ENCODE measurements at places on chromosomes 16 and 17.

DNA sequence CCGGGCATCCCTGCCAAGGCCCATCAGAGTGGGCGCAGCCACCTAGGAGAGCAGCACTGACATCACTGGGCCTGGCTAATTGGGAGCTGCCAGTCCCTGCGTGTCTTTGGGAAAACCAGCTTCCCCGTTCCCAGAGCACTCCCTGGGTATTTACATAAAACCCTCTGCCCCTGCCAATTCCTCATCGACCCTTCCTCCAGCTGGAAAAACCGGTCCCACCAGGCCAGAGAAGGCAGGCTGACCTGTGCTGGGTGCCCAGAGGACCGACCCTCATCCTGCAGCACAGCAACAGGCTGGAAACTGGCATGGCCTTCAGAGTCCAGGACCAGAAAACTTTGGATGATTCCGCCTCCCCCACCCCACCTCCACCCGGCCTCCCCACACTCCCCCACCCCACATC is 8.2 kb upstream of the FOXN1 start:
- DNase-seq, result no peak

DNA sequence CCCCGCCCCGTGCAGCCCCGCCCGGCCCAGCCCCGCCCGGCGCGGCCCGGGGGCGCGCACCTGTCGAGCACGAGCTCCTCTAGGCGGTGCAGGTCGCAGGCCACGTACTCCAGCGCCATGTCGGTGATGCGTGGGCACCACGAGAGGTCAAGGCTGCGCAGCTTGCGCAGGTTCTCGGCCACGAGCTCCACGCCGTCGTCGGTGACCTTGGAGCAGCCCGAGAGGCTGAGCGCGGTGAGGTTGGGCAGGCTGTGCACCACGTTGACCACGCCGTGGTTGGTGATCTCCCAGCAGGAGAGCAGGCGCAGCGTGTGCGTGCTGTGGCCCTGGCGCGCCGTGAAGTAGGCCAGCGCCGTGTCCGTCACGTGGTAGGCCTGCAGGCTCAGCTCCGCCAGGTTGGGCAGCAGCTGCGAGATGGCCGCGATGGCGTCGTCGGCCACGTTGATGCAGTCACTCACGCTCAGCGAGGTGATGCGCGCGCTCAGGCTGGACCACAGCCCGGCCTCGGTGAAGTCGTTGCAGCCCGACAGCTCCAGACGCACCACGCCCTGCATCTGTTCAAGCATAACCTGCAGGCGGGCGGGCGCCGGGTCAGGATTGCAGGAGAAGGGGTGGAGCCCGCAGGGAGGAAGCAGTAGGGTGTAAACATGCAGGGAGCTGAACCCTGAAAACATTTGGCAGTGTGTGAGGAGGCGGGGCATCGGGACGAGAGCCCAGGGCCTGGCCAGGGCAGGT is 5.3 kb upstream of the WDR24 start:
- no peak for DNase-seq

- no peak for DNase-seq
These were observed 46.7 kb upstream of the PVALEF start for GRCh38 chr17:81118308-81119221.

DNA sequence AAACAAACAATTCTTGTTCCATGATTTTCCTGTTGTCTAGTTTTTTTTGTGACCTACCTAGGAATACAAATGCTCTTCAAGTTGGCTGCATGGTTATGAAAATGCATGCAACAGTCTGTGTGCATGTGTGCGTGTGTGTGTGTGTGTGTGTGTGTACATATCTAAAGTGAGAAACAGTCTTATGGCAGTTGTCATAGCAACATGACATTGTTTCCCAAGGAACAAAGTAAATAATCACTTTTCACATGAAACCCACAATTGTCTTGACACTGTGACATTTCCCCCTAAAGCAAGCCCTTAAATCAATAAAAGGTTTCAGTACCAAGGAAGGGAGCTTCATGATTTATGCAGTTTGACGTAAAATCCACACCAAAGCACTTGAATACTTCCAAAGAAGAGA is 758.4 kb downstream of the CDH8 start:
- no peak for DNase-seq

GRCh38 chr16:84044118-84044488 is 1.5 kb upstream of the SLC38A8 start:
- peak; percentile 19 for DNase-seq

DNA sequence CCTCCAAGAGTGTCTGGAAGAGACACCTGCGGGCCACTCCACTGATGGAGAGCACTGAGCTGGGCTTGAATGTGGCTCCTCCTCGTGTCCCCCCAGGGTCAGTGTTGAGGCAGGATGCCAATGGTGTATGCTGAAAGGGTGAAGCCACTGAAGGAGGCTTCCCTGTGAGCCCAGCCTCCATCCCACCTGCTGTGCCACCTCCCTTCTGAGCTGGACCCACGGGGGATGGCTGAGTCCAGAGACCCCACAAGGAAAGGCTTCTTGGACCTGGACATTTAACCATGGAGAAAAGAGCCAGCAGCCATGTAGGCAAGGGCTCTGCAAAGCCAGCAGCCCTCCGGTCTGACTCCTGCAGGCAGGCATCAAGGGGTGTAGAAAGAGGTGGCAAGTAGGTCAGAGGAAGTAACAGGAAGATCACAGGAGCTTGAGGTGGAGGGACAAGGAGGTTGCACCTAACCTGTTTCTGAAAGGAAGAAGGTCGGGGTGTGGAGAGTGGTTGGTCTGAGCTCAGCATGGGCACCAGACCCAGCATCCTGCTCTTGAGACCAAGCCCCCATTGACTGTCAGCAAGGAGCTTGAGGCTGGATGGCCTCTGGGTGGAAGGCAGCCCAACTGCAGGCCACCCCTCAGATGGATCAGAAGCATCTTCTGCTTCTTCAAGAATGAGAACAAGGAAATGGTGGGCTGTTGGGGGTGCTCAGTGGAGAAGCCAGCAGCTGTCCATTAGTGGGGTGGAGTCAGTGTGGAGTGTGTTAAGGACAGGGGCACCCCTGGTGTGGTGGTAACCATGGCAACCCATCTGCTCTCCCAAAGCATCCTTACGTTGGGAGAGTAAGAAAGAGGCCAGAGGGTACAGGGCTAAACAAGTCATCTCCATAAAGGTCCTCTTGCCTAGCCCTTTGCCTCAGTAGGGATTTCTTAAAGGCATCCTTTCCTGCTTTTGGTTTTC is 80.7 kb downstream of the PLD6 start:
- no peak for DNase-seq

GRCh38 chr17:82603981-82604448 is 44.2 kb downstream of the WDR45B start:
- no peak for DNase-seq

DNA sequence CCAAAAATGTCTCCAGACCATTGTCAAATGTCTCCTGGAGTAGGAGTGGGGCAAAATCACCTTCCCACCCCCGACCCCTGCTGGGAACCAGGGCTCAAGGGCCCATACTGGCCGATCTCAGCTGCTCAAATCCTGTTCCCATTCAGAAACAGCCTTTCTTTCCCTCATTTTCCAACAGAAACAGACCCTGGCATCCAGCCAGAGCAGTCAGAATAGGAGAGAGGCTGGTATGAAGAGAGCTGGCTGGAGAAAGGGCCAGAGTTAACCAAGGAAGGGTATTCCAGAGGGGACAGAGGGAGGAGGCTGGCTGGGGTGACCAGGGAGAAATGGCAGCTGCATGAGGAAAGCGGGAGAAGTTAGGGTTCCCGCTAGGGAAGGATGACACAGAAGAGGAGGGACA is 199.1 kb downstream of the XYLT1 start:
- peak; percentile 58 for DNase-seq

DNA sequence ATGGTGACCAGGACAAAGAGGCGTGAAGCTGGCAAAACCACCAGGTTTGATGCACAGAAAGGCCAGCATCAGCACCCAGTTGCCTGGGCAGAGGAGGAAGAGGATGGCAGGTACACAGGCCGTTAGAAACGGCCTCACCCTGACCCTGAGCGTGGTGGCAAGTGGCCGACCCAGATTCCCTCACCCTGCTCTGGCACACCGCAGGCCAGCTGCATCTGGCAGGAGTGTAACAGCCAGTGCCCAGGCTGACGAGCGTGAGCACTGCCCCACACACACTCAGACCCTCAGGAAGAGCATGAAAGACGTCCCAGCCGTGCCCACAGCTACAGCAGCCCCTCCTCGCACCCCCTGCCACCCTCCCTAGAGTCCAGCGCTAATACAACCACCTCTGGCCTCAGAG is 82.0 kb downstream of the ANKRD11 start:
- DNase-seq, result no peak

DNA sequence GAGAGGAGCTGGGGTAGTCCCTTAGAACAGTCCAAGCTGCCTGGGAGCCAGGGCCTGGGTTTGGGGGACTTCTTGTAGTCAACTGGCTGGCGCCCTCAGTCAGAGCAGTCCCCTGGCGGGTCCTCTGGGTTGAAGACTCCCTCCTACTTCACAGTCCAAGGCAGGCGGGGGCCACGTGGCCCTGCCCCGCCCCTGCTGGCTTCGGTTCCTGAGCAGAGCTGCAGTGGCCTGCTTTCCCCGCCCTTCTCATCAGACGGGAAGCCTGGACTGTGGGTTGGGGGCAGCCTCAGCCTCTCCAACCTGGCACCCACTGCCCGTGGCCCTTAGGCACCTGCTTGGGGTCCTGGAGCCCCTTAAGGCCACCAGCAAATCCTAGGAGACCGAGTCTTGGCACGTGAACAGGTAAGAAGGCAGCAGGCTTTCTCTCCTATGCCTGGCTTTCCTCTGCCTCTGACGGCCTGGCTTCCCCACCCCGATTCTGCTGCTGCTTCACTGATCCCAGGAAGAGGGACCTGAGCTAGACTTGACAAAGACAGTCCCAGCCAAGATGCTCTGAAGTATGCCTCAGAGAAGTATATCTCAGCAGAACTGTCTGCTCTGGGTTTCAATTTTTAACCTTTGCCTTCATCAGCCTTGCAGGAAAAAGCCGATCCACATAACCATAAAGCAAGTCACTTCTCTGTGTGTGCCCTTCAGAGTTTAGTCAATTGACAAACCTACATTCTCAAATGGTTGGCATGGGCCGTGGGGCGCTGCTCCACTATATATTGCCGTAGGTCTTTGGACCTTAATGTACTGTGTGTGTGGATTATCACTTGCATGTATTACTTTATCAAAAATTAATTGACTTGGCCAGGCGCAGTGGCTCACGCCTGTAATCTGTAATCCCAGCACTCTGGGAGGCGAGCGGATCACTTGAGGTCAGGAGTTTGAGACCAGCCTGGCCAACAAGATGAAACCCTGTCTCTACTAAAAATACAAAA is 56.3 kb downstream of the SF3B3 start:
- DNase-seq, result no peak

DNA sequence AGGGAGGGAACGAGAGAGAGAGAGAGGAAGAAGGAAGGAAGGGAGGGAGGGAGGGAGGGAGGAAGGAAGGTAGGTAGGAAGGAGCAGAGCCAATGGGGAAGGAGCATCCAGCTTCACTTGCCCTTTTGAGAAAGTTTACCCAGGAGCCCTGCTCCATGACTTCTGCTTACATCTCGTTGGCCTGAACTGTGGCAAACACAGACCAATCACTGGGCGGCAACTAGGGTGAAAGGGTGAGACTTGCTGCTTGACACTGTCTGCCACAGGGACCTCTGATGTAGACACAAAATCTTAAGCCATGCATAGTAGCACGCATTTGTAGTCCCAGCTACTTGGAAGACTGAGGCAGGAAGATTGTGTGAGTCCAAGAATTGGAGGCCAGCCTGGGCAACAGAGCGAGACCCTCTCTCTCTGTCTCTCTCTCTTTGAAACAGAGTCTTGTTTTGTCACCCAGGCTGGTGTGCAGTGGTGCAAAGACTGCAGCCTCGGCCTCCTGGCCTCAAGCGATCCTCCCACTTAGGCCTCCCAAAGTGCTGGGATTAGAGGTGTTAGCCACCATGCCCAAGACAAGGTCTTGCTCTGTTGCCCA is 19.5 kb upstream of the TUBG2 start:
- DNase-seq, result no peak

DNA sequence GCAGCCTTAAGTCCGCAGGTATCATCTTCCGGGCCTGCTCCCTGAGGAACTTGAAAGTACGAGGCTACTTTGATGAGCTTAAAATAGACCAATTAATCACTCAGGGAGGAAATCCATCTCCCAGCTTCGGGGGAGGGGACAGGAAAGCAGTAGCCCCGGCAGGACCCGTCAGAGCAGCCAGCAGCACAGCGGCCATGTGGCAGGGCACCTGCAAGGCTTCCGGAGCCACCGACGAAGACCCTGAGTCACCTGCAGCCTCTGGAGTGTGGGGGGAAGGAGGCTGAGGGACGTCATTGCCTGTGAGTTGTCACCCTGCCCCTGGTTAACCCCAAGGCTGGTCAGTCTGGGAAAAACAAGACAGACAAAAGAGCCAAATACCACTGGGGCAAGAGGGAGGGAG is 4.4 kb upstream of the CYB561 start:
- no peak for DNase-seq

DNA sequence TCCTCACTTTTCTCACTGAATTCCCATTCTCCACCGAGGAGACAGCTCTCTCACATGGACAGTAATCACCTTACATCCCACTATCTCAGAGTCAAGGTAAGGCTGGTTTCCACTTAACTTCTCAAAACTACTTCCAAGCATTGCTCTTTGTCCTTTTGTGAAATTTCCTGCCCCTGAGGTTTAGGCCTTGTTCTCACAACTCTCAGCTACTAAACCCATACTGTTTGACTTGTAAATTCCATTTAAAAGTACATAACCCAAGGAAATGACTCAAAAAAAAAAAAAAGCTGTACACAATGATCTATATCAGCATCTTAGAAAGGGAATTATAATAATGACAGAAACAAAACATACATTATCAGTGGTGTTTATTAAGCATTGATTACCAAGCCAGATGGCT is 8.8 kb downstream of the CDC27 start:
- DNase-seq, result no peak

GRCh38 chr17:64146418-64147109 is 16.6 kb upstream of the ERN1 start:
- peak; percentile 71 for DNase-seq

- DNase-seq, result peak; percentile 37
These were observed 2.2 kb downstream of the GJC1 start for GRCh38 chr17:44827863-44828262.

GRCh38 chr17:27818401-27819105 is 18.2 kb upstream of the NOS2 start:
- DNase-seq, result no peak

GRCh38 chr16:1543085-1543896 is 9.8 kb downstream of the TMEM204 start:
- DNase-seq, result peak; percentile 59

- no peak for DNase-seq
These were observed 9.6 kb upstream of the ZFHX3 start for GRCh38 chr16:73057291-73058210.

DNA sequence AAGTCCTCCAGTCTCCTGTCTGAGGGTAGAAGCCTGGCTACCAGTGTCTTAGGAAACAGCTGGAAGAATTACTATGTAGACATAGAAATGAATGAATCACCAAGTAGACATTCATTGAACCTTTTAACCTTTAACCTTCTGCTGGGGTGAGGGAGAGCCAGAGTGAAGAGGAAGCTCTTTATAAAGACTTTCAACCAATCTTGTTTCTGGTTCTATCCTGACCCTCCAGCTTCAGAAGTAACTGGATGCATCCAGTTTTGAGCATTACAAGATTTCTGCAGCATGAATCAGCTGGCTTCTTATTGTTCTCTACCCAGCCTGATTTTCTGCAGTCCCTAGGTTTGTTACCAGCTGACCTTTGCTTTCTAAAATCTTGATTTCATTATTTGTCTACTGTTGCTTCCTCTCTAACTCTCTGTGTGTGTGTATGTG is 8.5 kb downstream of the TEKT1 start:
- DNase-seq, result peak; percentile 60

- DNase-seq, result no peak
These were observed 15.5 kb downstream of the ERCC4 start for GRCh38 chr16:13935408-13935807.

Measured in fibroblast of upper back skin (primary cell).